Endothelial cell of umbilical vein (primary cell): ENCODE measurements at places on chromosomes 7 and 10. TPM values are rescaled to one million over a fixed set of nuclear protein-coding genes. Genes with fewer than 3 reads are reported as not detected.

DNA sequence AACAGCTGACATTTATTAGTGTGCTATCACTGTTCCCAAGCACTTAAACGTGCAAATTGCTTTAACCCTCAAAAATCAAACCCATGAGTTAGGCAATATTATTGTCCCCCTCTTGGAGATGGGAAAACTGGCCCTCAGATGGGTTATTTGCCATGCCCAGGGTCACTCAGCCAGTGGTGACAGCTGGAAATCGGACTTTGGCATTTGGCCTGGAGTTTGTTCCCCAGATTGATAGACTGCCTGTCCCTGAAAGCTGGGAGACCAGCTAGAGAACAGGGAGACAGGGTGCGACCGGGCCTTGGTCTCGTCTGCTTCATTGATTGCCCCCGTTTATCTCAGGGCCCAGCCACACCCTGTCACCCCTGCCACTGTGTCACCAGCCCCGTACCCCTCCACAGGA is 366.3 kb upstream of the GALNT17 start:
- no peak for DNase-seq

DNA sequence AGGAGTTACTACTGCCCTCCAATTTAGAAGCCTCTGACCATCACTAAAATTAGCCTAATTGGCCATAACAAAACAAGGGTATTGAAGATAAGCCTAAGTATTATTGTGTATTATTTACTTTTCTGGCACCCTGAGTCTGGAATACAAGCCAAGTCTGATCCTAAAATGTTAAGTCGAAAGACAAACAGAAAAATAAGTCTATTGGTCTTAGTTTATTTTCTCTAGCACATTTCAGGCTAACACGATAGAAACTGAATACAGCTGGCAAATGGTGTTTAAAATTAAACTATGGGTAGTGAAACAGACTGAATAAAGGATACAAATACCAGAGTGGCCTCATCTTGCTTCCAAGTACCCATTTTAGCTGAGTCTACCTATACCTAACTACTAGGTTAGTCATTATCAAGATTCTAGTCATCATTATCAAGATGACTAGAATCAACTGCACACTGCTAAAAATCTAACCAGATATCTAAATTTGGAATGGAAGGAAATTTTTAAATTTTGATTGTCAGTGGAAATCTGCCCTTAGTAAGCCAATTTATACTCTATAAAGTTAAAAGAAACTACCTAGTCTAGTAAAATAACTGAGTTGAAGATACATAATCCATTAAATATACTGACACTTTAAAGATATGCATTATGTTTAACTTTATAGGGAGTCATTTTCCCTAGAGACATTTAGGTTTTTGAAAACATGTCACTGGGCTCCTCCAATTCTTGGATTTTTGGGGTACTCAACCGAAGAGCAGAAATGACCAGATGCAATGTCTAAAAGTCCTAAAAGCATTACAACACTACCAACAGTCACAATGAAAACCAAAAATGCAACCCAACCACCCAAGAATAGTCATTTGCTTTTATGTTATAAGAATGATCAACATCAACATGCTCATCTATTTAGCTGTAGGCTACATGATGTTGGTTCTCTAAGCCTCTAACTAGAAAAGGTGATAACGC is 80.9 kb downstream of the NT5C2 start:
- DNase-seq: no peak

DNA sequence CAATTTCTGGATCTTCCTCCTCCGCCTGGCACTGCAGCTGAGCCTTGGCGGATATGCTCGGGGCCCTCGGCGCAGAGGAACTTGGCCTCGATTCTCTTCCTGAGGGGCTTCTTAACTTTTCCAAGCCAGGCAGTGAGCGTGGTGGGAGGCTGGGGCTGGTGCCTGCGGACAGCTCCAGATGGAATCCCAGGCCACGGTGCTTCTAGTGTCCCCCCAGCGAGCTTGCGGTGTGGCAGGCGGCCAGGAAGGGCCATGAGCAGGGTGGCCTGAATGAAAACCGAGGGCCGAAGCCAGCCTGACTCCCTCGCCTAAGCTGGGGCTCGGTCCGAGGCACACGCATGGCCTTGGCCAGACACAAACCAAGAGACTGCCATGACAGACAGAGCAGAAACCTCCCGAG is 31.3 kb downstream of the RCC1L start:
- DNase-seq: no peak

Gene LBX1
- not detected in 2 replicates for total RNA-seq
